ENCODE measurements at places on chromosomes 3 and 15. TPM values are rescaled to one million over a fixed set of nuclear protein-coding genes. Genes with fewer than 3 reads are reported as not detected.

GRCh38 chr15:82043130-82043673 lies 2.6 kb downstream of the MEX3B start:
- DNase-seq, result no peak

DNA sequence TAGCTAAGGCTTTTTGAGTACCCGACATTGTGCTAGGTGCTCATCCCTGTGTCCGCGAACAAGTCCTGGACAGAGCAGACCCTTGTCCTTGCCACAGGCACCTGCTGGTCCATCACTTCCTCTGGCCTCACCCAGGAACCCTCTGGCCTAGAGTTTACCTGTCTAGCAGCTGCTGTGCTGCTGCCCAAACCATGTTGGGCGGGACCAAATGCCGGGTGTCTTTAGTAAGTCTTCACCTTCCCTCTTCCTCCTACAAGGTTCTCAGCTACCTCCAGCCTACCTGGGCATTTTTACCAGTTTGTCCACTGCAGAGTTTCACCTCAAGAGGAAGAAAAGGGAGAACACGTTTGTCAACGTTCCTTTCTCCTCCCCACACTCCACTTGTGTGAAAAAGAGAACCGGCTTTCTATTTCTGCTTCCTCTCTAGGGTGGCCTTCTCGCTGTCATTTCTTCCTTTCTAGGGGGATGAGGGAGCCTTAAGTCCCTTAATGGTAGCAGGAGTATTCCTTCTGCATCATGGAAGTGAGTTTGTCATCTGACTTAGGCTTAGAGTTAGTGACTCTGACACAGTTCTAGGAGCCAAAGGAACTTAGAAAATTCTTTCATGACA lies 80.4 kb upstream of the GCNT3 start:
- DNase-seq, result no peak

GRCh38 chr15:61715082-61715481 lies 345.2 kb downstream of the VPS13C start:
- no peak for DNase-seq

DNA sequence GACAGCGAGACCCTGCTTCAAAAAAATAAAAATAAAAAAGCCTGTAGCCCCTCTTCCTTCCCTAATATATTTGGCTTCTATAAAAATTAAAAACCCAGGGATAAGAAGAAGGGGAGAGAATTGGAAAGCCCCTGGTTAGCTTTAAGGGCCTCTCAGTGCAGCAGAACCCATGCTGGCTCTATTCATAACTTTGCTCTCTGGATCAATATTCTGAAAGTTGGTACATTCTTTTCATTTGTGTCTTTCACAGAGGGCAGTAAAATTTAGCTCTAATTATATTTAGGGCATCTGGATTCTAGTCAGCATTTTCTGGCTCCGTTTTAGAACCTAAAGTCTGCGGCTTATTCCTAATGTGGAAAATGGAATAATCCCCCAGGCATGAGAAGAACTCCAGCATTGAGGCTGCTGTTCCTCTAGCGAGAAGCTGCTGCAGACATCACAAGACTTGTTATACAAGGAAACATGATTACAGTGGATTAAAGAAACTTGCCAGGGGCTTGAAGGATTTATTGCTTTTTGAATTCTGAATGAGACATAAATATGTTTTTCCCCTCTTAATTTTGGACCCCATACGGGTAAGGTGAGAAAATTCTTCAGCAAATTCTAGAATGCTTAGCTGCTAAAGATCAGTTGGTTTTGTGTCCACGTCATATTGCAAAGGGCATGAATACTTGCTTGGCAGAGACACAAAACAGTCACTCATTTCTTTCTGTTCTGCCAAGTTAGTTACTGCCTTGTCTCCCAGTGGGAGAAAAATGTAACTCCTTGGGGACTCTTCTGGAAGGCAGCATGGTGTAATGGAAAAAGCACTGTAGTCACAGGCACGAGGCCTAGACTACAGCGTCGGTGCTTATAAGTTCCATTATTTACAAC lies 177.7 kb downstream of the VGLL4 start:
- no peak for DNase-seq

- no peak for DNase-seq
Observed at GRCh38 chr15:62895905-62896316, 146.6 kb upstream of the TPM1 start.

DNA sequence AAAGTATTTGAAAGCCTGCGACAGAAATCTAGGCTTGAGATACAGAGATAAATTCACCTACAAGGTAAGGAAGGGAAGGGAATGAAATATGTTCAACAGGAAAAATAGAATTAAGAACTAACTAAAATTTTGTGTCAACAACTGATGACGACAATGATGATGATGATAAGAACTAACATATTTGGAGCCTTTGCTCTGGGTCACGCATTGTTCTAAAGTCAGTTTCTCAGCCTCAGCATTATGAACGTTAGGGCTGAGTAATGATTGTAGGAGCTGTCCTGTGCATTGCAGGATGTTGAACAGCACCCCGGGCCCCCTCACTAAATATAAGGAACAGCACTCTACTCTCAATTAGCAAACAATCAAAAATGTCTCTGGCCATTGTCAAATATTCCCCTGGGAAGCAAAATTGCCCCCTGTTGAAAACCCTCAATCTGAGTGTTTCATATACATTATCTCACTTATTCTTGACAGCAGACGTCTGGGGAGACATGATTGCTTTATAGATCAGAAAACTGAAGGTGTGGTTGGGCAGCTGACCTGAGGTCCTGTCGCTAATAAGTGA lies 88.5 kb downstream of the ERC2 start:
- no peak for DNase-seq

DNA sequence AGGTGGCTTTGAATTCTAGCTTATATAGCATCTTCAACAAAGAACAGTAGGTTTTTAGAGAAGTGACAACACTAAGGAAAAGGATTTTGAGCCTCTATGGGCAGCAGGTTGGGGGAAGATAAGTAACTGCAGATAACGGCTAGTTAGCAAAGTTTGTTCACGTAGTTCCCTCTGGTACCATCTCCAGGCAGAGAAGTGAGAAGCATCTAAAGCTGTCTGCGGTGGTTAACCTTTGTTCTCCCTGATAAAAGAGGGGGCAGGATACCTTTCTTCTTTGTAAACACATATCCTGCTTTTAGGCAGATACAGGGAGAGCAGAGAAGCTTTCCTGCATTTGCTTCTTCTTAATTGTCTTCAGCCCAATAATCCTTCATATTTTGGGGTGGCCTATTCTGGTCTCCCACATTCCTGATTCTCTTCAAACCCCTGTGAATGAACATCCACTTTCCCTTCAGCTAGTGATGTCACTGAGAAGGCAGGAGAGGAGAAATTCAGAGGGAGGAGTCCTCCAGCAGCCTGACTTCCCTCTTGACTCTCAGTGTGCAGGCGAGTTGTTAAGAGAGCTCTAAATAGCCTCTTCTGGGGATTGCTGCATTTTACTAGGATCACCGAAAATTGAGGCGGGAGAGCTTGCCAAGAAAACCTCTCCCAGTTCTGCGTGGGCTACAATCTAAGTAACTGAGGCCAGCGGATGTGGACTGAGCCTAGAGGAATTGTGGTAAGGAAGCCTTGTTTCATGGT lies 393.7 kb upstream of the C2CD4B start:
- no peak for DNase-seq

DNA sequence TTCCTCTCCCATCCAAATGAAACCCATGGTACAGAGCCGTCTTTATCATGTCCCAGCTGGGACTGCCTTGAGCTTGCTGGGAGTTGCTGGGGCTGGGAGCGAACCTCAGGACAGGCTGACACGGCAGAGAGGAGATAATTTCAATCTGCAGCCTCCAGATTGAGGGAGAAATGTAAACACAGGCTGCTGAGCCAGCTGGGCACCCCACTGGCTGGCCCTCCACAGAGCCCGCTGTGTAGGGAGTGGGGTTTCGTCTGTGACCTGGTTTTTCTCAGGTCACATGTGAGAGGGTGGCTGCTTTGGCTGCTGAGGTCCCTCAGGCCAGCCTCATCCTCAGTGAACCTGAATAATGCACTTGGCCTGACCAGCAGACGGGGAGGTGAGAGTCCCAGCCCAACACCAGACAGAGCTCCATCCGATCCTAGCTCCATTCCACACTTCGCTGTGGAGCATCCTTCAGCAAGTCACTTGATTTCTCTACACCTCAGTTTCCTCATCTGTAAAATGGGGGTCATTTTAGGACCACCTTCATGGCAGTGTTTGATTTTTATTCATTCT lies 121.6 kb upstream of the MRPS22 start:
- DNase-seq, result no peak

SYNPR gene
- not detected for total RNA-seq

GRCh38 chr3:145395421-145395820 lies 765.6 kb downstream of the PLOD2 start:
- DNase-seq, result no peak

GRCh38 chr3:174862101-174862500 lies 3.0 kb downstream of the NAALADL2 start:
- DNase-seq, result no peak

PPARG gene
- total RNA-seq, result 0.83 TPM

GRCh38 chr15:71364117-71364584 lies 248.9 kb downstream of the THSD4 start:
- DNase-seq, result no peak

PLSCR1 gene
- 25.0 TPM for total RNA-seq

- no peak for DNase-seq
Observed at GRCh38 chr3:18075799-18076198, 333.4 kb upstream of the TBC1D5 start.

GRCh38 chr15:71392861-71393283 lies 277.6 kb downstream of the THSD4 start:
- DNase-seq, result no peak

DNA sequence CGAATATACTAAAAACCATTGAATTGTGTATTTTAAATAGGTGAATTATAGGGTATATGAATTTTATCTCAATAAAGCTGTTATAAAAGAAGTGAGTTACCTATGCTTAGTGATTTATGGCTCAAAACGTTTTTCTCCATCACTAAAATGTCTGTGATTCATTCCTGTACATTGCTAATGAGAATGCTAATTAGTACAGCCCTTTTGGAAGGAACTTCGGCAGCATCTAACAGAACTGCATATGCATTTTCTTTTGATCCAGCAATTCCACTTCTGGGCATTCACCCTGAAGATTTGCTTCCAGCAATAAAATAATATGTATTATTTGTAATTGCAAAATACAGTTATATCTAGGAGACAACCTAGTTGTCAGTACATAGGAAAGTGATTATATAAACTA lies 53.6 kb downstream of the TCF12 start:
- no peak for DNase-seq

MUSTN1 gene
- total RNA-seq, result 3.3 TPM

DNA sequence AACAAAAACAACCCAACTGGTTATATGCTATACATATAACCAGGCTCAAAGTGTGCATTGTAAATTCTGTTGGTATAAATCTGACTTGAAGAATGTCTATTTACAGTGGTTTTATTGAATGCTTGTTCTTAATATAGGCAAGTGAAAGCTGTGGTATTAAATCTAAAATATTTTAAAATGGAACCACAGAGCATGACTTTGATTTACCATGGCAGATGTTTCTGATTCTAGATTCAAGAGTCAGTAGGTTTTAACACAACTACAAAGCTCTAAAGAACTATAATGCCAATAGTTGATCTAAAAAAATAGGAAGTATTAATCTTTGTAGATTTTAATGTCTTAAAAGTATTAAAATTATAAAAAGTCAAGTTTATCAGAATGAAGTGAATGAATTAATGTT lies 141.9 kb upstream of the PLSCR5 start:
- DNase-seq, result no peak

DNA sequence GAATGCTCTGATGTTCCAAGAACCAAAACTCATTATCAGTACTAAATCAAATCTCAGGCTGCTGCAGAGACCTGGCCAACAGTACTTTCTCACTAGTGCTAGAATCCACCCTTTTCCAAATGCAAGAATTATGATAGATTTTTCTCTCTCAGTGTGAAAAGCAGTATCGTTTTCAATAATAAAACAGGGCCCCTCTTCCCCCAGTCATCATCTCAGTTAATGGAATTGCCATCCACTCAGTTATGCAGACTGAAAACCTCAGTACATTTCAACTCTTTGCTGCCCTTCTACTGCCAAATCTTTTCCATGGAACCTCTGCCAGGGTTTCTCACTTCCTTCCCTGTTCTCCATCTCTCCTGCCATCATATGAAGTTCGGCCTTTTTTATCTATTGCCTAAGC lies 72.4 kb upstream of the FGF12 start:
- DNase-seq, result no peak

HCLS1 gene
- total RNA-seq, result 336 TPM

- no peak for DNase-seq
Observed at GRCh38 chr15:63233667-63234423, 43.6 kb upstream of the APH1B start.

MAGI1 gene
- 0.20 TPM for total RNA-seq

CLDN16 gene
- not detected for total RNA-seq

DNA sequence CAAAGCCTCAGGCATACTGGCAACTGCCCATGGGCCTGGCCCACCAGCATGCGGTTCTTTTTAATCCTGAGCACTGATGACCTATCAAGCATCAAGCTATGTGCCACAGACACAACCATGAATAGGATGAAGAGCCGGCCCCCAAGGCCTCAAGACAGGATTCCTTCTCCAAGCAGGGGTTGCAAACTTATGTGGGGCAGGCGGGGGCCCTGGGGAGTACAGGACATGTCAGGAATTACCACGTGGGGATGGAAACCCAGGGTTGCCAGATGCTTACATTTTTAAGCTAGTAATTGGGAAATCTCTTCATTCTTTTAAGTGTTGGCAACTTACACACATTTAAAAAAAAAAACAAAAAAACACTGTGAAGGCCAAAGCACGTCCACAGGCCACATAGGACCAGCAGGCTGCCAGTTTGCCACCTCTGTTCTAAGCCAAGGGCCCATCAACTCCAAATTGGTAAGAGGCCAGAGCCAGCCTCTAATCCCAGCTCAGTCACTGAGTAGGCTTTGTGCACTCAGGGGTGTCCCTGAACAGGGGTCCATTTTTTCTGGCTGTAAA lies 32.8 kb downstream of the BDH1 start:
- no peak for DNase-seq
